Pons (tissue), 1 donor: ENCODE measurements at places on chromosomes 2 and 18.

GRCh38 chr2:184562532-184562931, 35.8 kb upstream of the ZNF804A start:
- DNase-seq: peak; percentile 52

DNA sequence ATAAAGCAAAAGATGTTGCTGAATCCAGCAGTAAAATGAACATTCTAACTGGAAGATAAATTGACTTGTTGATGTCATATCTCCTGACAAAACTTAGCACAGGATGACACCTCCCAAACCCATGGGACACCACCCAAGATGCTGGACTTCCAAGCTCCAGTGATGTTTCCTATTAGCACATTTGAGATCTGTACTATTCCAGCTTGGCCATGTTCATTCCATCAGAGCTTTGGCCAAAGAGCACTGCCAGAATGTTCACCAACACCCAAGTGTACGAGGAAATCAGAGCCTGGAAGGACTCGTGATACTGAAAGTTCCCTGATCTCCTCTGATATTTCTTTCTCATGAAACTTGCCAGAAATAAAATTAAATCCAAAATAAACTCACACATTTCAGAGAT, 44.7 kb downstream of the PID1 start:
- no peak for DNase-seq

- DNase-seq: no peak
Measured at GRCh38 chr2:18171191-18172139, 293.0 kb downstream of the KCNS3 start.

DNA sequence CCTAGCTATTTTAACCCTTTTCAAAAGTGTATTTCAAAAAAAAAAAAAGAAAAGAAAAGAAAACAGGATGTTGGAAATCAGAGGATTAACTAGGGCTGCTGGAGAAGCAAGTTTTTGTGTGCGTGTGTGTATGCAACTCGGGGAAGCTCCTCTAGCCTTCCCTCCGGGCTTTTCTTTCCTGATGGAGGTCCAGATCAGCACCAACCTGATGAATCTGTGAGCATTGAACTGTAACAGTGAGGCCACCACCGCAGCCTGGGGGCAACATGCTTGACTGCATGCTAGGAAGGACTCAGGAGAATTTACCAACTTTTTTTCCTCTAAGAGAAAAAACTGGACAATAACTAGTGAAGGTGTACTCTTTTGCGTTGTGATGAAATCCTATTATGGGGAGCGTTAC, 2.3 kb downstream of the OBSL1 start:
- DNase-seq: no peak

GRCh38 chr2:230715201-230715600, 2.6 kb downstream of the CAB39 start:
- DNase-seq: peak; percentile 42

- no peak for DNase-seq
Measured at GRCh38 chr2:11004199-11004598, 92.5 kb downstream of the KCNF1 start.

GRCh38 chr2:23718931-23719700, 207.8 kb downstream of the ATAD2B start:
- DNase-seq: no peak

DNA sequence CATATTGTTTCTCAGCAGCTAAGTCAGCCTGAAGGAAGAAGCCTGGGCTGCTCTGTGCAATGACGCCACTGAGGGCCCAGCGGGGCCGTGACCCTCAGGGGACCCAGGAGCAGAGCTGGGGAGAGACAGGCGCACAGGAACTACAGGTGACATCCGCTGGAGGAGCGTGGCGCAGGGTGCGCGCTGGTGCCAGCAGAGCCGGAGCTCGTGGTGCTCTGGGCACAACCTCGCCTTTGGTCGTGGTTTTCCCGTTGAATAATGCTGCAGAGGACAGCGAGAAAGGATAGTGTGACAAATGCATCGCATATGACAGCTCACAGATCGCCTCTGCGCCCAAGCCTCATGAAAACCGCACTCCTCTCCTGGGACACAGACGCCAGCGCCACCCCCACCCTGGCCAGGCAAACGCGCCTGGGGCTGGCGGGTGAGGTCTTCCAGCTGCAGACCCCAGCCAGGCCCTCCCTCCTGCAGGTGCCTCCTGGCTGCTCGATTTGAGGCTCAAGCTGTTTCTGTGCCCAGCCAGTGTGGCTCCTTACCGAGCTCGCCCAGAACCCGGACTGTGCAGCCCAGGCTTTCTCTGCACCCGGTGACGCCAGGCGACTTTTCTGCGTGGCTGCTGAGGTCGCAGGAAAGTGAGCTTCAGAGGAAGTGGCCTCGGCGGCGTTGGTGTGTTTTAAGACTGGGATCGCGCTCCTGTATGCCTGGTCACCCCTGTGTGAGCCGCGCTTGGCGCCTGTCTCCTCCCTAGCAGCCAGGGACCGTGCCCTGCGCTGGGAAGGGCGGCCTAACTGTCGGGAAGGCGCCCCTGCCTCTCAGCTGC, 583.1 kb upstream of the HS6ST1 start:
- no peak for DNase-seq
